Activated CD4-positive, alpha-beta T cell treated with anti-CD3 and anti-CD28 coated beads, Interleukin-2, amount 50 U/mL, for 1 hour (primary cell): ENCODE measurements at places on chromosomes 5 and 9.

DNA sequence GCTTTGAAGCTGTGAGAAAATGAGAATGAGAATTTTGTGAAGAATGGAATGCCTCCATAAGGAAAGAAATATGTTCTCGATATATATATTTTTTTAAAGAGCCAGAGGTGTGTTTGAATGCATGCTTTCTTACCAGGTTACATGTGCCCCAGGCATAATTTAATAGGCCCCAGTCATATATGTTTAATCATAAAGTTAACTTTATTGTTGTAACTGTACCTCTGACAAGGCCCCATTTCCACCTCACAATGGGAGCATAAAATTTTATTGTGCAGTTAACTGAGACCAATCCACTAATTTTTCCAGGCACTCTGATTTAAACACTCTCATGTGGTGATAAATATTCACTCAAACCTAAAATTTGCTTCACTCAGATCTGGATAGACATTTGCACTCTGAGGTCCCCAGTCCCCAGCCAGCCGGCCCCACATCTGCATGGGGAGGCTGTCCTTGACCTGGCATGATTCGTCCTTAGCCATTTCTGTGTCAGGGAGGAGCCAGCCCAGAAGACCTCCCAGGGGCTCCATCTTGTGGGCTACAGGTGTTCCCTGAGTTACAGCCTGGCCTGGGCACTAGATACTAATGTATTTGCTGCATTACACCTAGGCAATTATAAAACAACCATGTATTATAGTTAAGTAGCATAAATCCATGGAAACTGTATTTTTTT lies 245.8 kb downstream of the MTRR start:
- no peak for DNase-seq

- no peak for DNase-seq
Measured at GRCh38 chr5:93165559-93165958, 415.5 kb downstream of the NR2F1-AS1 start.

DNA sequence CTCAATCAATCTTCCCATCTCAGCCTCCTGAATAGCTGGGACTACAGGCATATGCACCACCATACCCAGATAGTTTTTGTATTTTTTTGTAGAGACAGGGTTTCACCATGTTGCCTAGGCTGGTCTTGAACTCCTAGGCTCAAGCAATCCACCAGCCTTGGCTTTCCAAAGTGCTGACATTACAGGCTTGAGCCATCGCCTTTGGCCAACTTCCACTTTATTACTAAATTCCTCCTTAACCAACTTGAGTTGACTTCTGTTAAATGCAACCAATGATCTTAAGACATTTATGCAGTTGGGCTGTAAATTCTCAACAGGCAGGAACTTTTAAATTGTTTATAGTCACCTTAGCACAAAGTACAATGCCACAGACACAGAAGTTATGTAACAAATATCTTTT lies 2.8 kb downstream of the LARS1 start:
- no peak for DNase-seq

GRCh38 chr5:159995907-159996306 lies 13.0 kb upstream of the TTC1 start:
- DNase-seq: no peak

DNA sequence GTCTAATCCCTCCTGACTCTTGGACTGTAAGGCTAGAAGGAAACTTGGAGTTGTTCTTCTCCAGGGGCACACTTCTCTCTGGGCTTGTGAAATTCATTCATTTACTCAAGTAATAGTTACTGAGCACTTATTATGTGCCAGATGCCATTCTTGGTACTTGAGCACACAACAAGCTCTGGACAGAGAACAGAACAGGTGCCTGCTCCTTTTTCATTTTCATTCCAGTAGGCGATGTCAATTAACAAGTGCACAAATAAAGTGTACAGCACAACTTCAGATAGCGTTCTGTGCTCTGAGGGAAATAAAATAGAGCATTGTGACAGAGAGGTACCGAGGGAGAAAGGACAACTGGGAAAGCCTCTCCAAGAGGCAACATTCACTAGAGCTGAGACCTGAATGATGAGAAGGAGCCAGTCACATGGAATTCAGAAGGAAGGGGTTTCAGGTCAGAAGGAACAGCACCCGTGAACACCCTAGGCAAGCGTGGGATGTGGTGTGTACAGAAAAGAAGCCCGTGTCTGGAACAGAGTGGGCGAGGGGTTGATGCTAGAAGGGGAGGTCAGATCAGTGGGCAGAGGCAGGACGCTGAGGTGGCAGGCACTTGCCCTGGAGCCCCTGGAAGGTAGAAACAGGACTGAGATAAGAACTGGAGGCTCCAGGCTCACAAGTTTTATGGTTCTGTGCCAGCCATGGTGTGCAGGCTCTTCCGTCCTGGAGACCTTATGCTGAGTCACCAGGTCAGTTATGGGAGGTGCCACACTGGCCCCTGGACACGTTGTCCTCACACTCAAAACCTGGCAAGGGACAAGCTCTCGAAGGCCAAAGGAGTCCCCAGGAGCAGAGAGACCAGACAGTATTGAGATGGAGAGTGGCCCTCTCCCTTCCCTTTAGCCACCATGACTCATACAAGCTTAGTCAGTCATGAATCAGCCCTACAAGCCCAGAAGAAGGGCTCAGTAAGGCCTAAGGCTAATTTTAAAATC lies 7.2 kb upstream of the ABLIM3 start:
- no peak for DNase-seq

DNA sequence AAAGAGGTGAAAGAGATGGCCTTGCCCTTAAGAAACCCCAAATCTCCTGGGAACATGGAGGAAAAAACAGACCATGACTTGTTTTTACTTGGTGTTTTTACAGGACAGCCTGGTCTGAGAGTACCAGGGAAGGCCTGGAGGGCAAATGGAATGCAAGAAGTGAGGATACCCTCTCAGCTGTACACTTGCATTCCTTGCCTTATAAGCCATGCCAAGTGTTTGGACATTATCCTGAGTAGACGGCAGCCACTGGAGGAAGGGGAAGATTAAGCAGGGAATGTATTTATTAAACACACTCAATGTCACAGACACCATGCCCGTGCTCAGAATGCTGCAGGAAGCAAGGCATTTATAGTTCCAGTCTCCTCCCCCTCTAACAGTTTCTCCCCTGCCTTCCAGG lies 581.4 kb downstream of the CDK5RAP2 start:
- DNase-seq: no peak

GRCh38 chr9:120901755-120902568 lies 24.6 kb downstream of the TRAF1 start:
- no peak for DNase-seq

GRCh38 chr5:89954916-89955315 lies 454.6 kb downstream of the CETN3 start:
- no peak for DNase-seq

DNA sequence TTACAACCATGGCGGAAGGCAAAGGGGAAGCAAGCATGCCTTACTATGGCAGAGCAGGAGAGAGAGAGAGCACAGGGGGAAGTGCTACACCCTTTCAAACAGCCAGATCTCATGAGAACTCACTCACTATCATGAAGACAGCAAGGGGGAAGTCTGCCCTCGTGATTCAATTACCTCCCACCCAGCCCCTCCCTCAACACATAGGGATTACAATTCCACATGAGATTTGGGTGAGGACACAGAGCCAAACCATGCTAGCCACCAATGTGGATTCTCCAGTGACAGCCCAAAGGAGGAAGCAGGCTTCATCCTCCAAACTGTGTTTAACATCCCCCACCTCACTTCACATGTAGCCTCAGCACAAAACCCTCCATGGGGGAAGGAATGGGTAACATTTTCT lies 563.7 kb downstream of the CDK5RAP2 start:
- DNase-seq: no peak

DNA sequence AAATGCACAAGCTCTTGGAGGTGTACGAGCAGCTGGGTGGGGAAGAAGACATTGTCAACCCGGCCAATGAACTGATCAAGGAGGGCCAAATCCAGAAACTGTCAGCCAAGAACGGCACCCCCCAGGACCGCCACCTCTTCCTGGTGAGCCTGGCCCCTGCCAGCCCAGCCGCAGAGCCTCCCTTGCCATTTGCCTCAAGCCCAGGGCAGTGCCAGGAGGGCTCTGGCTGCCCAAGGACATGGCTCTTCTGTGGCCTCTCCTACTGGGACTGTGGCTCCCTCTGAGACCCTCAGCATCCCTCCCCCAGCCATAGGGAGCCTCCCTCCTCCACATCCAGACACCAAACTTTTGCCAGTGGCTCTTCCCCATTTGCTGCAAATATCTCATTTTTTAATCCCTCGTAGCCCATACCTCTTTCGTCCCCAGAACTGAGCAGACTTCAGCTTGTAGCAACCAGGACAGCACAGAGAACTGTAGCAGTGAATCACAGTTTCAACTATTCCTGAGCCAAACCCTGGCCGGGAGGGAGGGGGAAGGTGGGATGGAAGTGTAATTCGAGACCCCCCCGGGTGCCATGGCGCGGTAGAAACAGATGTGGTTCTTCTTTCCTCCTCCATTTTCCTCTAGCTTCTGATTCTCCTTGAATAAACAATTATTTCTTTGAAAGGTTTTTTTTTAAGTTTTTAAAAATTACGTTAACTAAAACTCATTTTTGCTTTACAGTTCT lies 44.5 kb upstream of the SUSD3 start:
- DNase-seq: no peak

DNA sequence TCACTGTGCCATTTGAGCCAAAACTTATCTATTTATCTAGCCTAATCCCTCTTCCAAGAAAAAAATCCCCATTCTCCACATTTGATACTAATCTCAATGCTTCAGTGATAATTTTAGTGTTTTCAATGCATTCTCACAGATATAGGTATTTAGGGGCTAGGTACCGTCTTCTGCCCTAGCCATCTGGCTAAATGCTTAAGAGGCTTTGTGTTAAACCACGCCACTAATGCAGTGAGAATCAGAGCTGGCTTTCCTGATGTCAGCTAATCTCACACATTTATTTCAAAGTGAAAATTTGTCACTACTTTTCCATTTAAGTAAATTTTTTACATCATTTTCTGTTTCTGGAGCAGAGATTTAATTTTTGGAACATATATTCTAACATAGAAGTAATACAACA lies 479.7 kb downstream of the MAN2A1 start:
- DNase-seq: no peak

- DNase-seq: peak; percentile 62
Measured at GRCh38 chr9:6715755-6716643, 41.8 kb upstream of the KDM4C start.

DNA sequence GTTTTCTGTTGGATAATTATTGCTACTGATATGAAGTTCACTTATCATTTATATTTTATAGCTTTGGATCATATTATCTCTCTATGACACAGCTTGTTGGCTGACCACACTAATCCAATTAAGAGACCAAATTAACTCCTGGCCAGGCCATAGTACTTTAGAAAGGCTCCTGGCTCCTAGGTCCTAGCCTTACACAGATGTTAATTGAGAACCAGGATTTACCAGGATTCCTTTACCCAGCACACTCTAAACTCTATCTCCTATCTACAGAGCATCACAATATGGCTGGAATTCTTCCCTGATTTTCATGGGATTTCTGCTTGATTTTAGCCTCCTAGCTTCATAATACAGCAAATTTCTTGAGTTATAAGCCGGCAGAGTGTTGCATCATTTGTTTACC lies 80.3 kb downstream of the SLCO6A1 start:
- DNase-seq: no peak

DNA sequence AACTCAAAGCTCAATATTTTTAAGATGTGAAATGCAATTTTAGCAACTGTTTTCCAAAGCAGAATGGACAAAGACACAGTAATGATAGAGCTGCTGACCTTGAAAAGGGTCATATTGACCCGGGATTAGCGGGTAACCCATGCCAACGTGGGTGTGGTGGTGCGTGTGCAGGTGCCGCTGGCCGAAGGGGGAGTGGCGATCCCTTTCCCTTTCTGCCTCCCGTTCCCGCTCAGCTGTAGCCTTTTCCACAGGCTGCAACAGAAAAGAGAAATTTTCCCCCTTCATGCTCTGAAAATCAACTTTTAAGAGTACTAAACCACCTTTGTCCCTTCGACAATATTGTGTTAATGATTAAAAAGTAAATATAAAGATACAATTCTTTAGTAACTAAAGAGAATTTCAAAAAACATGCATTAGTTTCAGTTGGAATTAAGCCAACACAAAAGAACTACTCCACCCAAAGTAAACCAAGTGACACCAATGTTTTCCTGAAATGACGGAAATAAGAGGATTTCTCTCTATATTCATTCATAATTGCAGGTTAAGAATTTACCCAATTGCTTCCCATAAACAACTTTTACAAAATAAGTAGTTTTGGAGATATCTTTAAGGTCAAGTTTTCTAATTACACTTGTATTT lies 105.2 kb downstream of the ZNF608 start:
- DNase-seq: no peak

DNA sequence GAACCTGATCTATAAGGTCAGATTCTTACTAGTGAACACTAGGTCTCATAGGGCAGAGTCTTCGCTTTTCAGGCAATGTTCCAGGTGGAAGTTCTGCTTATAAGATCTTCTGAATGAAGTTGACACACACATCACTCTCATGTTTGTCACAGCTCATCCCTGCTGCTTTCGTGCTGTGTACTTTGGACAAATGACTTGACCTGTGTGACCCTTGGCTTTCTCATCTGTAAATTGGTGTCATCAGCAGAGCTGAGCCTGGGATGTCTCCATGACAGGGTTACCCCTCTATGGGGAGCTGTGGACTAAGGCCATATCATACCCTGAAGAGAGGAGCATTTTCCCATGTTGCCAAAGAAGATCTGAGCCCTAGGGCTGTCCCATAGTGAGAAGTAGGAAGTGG lies 2.8 kb downstream of the DELE1 start:
- DNase-seq: no peak

GRCh38 chr9:110808599-110808980 lies 140.0 kb downstream of the MUSK start:
- DNase-seq: no peak

DNA sequence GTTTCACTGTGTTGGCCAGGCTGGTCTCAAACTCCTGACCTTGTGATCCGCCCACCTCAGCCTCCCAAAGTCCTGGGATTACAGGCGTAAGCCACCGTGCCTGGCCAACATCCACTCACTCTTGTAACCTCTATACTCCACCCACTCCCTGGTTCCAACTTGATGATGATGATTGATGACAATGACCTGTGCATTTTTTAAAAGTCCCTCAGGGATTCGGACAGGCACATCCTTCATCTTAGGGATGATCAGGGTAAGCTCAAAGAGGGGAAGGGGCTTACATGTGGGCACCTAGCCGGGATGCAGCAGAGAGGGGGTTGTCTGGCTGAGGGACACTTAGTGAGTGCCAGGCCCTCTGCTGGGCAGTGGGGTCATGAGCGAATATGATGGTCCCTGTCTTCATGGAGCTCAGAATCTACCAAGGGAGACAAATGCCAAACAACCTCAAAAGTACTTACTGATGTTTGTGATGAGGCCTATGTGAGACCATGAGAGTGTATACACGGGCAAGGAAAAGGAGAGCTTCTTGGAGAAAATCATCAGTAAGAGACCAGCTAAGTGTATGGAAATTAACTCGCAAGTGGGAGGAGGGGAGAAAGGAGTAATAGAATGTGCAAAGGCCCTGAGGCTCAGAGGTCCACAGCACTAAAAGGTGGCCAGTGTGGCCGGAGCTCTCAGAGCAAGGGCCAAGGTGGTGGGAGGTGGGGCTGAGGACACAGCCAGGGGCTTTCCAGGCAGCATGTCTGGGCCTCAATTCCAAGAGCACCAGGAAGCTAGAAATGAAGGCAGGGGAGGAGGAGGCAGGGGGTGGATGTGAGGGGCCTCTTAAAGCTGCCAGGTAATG lies 27.4 kb downstream of the LHX2 start:
- no peak for DNase-seq
